ENCODE measurements at places on chromosomes 4 and X.
A peak's percentile ranks its signal among the peaks of the same experiment; 100 is the strongest.

DNA sequence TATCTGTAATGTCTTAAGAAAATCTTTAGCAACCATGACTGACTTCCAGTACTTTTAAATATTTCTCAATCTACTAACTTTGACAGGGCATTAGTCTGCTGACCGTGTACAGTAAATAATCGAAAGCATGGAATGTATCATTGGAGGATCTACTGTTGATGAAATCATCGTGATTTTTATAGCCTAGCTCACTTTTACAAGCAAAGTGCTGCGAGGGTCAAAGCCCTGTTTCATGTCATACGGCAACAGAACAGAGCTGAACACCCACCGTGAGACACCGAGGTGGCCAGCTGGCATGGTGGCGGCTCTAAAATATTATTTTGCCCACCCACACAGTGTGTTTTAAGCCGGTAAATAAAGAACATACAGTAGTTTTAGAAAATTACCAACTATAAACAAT lies 679.3 kb downstream of the FAT4 start:
- no peak overlapping the region for H3K4me3 ChIP-seq
- H3K4me1 ChIP-seq = no peaks in the 10 kb centered on the region

DNA sequence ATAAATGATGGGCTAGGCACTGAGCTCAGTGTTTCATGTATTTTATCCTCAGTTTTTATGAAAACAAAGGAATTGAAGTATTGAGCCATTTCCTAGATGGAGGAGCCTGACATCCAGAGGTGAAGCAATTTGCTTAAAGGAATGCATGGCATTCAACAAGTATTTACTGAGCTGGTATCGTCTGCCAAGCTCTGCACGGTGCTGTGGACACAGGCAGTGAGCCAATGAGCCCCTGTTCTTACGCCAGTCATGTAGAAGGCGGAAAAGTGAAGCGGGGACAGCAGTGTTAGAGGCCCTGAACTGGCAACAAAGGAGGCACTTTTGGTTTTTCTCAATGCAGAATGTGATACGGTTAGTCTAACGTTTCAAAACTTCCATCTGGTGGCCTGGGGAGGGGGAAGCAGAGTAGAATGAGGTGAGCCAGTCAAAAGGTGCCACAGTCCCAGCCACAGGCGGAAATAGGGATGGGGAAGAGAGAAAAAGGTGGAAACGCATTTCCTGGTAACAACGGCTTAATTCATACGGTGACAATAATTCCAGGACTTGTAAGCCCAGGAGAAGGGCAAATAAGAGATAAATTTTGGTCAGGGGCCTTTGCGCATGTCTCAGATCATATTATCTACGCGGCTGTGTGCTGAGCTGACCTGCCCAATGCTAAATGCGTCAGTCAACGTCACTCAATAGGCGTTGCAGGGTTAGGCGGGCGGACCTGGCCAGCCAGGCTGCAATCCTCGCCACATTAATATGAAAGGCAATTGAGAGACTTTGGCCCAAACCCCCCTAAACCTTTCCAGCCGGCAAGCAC lies 133.9 kb downstream of the AFAP1 start:
- H3K4me3 ChIP-seq = no peak overlapping the region
- DNase-seq = no peak
- H3K27ac ChIP-seq = no peak overlapping the region

DNA sequence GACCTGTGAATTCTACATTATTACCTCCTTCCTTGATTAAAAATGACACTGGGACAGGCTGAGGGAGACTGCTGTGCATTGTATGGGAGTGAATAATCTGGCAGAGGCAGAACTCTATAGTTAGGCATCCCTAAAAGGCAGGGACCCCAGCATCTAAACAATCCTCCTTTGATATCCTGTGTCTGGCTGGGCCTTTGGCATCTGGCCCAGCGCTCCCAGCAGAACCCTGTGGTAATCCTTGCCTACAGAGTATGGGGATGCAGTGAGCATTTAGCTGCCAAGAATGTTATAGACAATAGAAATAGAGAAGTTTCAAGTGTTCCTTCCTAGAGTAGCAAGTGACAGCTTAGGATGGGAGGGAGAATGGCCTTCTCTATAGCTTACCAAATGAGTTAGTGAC lies 38.5 kb downstream of the ZCCHC12 start:
- no peak overlapping the region for H3K27ac ChIP-seq
- no peak for DNase-seq
- H3K36me3 ChIP-seq = no peaks in the 10 kb centered on the region
- peaks cover 4% of the 10 kb centered on the region for H3K27me3 ChIP-seq
- H3K4me1 ChIP-seq = no peaks in the 10 kb centered on the region

DNA sequence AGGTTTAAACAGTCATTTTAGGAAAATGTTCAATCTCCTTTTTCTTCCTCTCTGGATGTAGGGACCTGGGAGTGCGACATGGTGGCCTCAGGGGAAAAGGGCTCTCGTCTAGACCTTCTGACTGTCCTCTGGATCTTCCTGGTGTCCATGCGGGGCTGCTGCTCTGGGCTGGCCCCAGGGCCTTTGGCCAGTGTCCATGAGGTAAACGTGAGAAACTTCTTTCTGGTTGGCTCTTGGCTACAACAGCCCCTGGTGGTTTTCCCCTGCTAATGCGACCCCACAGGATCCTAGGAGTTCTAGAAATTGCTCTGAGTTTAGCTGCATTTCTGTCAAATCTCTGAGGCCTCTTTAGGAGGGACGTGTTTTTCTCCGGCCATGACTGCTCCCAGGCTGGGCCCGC lies 85.7 kb downstream of the MFAP3L start:
- no peak for DNase-seq
- H3K27me3 ChIP-seq = peaks cover 4% of the 10 kb centered on the region
- H3K27ac ChIP-seq = no peak overlapping the region
- no peaks in the 10 kb centered on the region for H3K4me1 ChIP-seq
- H3K4me3 ChIP-seq = no peak overlapping the region
- no peaks in the 10 kb centered on the region for H3K36me3 ChIP-seq

DNA sequence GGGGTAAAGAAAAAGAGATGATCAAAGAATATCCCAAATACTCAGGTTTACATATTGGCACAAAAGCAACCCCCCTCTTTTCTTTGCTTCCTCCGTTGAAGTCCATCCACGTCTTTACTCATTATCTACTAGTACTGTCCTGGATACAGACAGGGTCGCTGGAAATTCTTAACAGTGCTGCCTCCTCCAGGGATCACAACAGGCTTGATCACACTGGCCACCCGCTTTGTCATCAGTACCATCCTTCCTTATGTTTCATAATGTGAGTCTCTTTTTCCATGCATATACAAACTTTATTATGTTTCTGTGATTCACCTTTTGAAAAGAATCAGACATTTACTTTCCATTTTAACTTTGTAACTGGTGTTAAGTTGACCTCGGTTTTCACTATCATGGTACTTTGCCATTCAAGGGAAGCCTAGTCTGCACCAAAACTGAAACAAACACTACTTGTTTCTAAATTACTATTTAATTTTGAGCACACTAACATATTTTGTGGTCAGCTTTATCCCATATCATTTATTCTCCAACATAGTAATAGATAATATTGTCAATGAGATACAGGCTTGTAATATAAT lies 387.5 kb upstream of the PPP1R2C start:
- no peak overlapping the region for H3K4me3 ChIP-seq
- no peak for DNase-seq
- peaks cover 7% of the 10 kb centered on the region for H3K4me1 ChIP-seq
- H3K27me3 ChIP-seq = no peaks in the 10 kb centered on the region

GRCh38 chr4:56348576-56348975 lies 38.7 kb downstream of the AASDH start:
- peaks cover 19% of the 10 kb centered on the region for H3K36me3 ChIP-seq
- H3K27ac ChIP-seq = no peak overlapping the region
- no peak overlapping the region for H3K4me3 ChIP-seq
- no peaks in the 10 kb centered on the region for H3K4me1 ChIP-seq

GRCh38 chr4:54625391-54625790 lies 32.4 kb upstream of the KIT start:
- no peak overlapping the region for H3K27ac ChIP-seq
- H3K36me3 ChIP-seq = no peaks in the 10 kb centered on the region
- H3K27me3 ChIP-seq = peaks cover 2% of the 10 kb centered on the region
- no peak overlapping the region for H3K4me3 ChIP-seq
- DNase-seq = no peak

GRCh38 chrX:69196666-69197065 lies 31.4 kb upstream of the PJA1 start:
- H3K4me1 ChIP-seq = no peaks in the 10 kb centered on the region
- H3K4me3 ChIP-seq = no peak overlapping the region
- peaks cover 3% of the 10 kb centered on the region for H3K27me3 ChIP-seq
- no peak for DNase-seq

- peaks cover 17% of the 10 kb centered on the region for H3K36me3 ChIP-seq
- no peaks in the 10 kb centered on the region for H3K4me1 ChIP-seq
- no peak overlapping the region for H3K27ac ChIP-seq
- no peaks in the 10 kb centered on the region for H3K27me3 ChIP-seq
These were observed 39.4 kb downstream of the CENPU start for GRCh38 chr4:184694412-184694956.

DNA sequence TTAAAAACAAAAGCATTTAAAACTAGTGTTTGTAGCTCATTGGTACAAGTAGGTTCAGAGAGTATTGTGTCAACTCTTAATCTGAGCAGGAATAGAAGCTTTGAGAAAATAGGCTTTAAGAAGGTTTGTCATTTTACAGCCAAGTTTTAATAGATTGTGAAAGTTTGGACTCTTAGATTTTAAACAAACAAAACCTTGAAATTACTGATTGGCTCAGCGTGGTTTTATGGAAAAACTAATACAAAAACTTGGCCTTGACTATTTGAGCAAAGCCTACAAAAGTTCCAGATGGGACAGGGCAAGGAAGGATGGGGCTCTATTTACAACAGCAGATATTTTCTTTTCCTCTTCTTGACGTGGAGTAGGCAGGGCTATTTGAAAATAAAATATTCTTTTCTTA lies 16.5 kb downstream of the ZFX start:
- H3K36me3 ChIP-seq = no peaks in the 10 kb centered on the region
- H3K4me1 ChIP-seq = peaks cover 74% of the 10 kb centered on the region
- H3K4me3 ChIP-seq = no peak overlapping the region
- H3K27ac ChIP-seq = peak overlapping the region; percentile 41

DNA sequence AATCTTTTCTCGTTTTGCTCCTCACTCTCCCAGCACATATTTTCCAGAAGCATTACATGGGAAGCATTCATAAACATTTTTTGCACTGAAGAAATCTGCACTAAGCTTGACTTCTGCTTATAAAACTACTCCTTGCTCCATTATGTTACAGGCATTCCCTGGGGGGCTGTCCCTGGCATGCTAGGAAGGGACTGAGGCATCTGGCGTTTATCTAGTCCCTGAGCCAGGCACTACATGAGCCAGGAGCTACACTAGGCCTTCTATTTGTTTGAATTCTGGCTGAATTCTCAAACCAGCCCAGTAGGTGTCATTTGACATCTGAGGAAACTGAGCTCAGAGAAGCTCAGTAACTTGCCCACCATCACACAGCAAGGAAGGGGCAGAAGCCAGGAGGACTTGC lies 43.3 kb downstream of the NHSL2 start:
- no peaks in the 10 kb centered on the region for H3K4me1 ChIP-seq
- peaks cover 3% of the 10 kb centered on the region for H3K27me3 ChIP-seq
- DNase-seq = no peak
- no peak overlapping the region for H3K4me3 ChIP-seq
- no peak overlapping the region for H3K27ac ChIP-seq

- H3K4me1 ChIP-seq = peaks cover 37% of the 10 kb centered on the region
- H3K27ac ChIP-seq = no peak overlapping the region
- no peak overlapping the region for H3K4me3 ChIP-seq
- no peaks in the 10 kb centered on the region for H3K36me3 ChIP-seq
- H3K27me3 ChIP-seq = peaks cover 3% of the 10 kb centered on the region
- no peak for DNase-seq
These were observed 4.8 kb upstream of the SH3BP2 start for GRCh38 chr4:2788101-2788500.

DNA sequence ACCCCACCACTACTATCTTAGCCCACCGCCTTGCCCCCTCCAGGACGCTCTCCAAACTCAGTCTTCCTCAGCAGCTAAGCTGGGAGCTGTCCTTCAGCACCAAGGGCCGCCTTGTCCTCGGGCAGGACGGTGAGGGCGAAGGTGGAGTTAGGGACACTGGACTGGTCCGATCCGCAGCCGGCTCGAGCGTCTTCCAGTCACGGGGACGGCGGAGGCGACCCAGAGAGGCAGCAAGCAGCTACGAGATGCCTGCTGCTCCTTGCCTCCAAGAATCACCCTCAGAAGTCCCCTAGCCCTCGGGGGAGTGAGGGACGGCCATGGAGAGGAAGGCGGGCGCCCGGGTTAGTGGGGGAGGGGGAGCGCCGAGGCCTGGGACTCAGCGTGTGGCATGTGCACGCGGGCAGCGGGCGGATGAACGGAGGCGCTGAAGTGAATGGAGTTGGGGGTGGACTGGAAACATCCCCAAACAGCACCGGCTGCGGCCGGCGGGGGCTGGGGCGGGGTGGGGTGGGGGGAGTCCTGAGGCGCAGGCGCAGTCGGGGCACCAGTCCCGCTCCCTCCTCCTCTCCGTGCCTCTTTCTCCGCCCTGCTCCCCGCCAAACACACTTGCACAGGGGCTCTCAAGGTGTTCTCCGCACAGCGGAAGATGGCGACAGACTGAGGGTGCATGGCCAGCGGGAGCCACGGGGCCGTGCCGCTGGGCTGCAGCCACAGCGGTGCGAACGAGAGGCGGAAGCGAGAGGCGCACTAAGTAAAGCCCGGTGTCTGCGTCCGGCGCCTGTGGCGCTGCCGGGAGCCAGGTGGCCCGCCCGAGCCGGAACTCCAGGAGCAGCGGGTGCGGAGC lies at the start of gene NALF2:
NALF2 (plus strand) TSS at position 545 of the 844 bp plus-strand sequence. CDS start 957 bp downstream, outside the sequence.
- no peaks in the 10 kb centered on the region for H3K36me3 ChIP-seq
- H3K27ac ChIP-seq = no peak within 1 kb of the TSS
- H3K4me3 ChIP-seq = no peak within 1 kb of the TSS
- H3K27me3 ChIP-seq = peaks cover 3% of the 10 kb centered on the region
- no peaks in the 10 kb centered on the region for H3K4me1 ChIP-seq

DNA sequence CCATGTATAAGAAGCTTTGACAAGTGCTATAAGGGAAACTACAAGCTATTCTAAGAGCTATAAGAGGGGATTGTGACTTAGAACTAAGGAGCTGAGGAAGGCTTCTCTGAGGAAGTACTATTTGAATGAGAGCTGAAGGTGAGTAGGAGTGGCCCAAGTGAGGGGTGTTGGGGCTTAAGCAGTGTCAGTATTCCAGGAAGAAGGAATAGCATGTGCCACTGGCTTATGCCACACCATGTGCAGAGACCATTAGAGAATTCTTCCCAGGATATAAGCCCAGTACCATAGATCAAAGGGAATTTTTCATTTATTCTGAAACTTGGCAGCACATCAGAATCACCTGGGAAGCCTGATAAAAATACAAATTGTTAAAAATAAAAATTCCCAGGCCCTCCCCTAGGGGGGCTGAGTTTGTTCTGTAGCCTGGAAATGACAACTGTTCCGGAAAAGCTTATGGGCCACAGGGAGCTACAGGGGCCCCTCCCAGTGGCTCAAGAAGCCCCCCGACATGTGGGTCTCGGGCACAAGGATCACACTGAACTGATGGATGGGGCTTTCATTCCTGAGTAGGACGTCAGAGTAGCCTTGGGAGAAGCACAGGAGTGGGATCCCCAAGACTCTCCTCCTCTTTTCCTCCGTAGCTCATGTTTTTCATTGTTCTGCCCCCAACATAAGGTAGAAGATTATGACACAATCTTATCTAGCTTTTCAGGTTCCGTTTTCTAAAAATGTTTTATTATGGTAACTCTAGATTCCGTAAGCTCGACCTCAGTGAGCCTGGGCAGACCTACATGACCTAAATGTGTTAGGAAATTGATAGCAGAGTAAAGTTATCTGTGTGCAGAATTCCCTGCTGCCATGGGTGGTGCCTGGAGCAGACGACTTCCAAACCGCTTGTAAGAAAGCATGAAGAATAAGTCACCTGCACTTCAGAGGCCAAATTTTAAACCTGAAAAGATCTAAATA lies 119.3 kb downstream of the AFF1 start:
- DNase-seq = no peak
- peaks cover 8% of the 10 kb centered on the region for H3K36me3 ChIP-seq
- peak overlapping the region; percentile 1 for H3K27ac ChIP-seq
- no peaks in the 10 kb centered on the region for H3K27me3 ChIP-seq

Measured in immature natural killer cell (primary cell).